ENCODE measurements at places on chromosomes 7 and 10.

- no peak for DNase-seq
These were observed 106.4 kb upstream of the FAM20C start for GRCh38 chr7:85883-86515.

- DNase-seq: no peak
These were observed 32.0 kb downstream of the TBATA start for GRCh38 chr10:70753026-70753663.

DNA sequence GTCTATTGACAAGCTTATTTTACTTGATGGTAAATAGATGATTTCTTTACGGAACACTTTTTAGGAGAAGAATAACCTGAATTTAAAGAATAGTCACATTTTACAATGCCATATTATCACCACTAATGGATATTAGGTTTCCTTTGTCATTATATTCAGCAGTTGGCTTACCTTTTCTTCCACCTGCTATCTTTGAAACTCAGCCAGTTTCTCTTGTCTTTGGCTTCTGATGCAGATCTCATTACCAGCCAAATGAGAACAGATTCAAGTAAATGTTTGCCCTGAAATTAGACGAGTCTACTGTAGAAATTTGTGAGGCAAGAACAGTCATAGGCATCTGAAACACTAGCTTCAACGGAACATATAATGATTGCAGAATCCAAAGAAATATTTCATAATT is 85.5 kb upstream of the OIT3 start:
- no peak for DNase-seq

GRCh38 chr10:123743441-123744223 is 77.5 kb downstream of the GPR26 start:
- DNase-seq: no peak

DNA sequence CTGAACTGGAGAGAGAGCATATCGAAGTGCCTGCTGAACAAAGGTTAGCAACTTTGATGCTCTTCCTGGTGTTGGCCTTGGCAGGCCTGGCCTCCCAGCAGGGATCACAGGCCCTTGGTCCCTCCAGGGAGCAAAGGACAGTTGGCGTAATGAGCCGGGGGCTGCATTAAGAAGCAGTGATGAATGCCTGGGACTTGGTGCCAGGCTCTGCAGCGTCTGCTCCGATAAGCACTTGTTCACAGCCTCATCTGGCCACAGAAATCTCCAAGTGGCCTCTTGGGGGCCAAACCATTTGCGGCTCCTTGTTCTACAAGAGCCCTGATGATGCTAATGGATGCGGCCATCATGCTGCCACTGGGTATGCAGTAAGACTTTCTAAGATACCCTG is 31.8 kb downstream of the CRHR2 start:
- no peak for DNase-seq

GRCh38 chr7:157224627-157225026 is 85.9 kb downstream of the UBE3C start:
- DNase-seq: no peak

DNA sequence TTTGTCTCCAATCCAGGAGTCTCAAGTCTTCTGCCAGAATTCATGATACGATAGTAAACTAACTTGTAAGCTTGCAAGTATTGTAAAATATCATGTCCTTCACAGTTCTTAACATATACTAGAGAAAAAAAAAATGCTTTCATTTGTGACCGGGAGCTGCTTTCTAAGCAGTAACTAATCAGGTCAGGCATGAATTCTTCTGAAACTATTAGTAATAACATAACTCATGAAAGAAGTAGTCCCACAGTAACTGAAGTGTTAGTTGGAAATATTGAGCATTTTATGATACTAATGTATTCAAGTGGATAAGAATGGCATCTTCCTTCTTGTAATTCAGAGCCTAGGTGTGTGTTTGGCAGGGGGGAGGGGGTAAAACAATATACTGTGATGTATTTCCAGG is 665.6 kb downstream of the DNAJB9 start:
- no peak for DNase-seq

DNA sequence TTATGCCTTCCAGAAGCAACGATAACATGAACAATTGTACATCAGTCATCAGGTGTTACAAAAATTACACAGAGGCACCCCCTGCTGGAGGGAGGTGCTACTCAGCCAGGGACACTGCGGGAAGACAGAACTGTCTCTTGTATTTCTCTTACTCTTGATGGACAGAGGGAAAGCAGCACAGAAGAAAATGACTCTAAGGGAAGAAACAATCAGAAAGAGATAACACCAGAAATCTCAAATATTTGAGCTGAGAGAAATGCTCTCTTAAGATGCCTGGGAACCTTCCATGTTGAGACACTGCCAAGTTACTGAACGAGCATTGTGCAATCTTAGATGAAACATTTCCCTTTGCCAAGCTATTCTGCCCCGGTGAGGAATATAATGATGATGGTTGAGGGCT is 227.6 kb upstream of the NPSR1 start:
- DNase-seq: no peak

All from nucleus accumbens (tissue), 56 donors.